ENCODE measurements at places on chromosomes 11 and 22. TPM values are rescaled to one million over a fixed set of nuclear protein-coding genes. Genes with fewer than 3 reads are reported as not detected.

DNA sequence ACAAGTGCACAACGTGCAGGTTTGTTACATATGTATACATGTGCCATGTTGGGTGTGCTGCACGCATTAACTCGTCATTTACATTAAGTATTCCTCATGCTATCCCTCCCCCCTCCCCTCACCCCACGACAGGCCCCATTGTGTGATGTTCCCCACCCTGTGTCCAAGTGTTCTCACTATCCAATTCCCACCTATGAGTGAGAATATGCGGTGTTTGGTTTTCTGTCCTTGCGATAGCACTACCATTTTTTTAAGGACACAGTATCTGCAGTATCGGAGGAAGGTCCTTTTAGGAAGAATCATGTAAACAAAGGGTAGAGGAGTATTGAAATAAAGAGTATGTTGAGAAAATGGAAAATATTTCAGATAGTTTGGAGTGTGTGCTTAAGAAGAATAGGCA, 25.9 kb downstream of the PDE3B start:
- no peaks in the 10 kb centered on the region for H3K36me3 ChIP-seq
- H3K4me3 ChIP-seq = no peak overlapping the region
- H3K27me3 ChIP-seq = no peaks in the 10 kb centered on the region
- H3K27ac ChIP-seq = no peak overlapping the region

- H3K4me1 ChIP-seq = peaks cover 21% of the 10 kb centered on the region
- H3K27me3 ChIP-seq = peaks cover 9% of the 10 kb centered on the region
- H3K36me3 ChIP-seq = no peaks in the 10 kb centered on the region
- peak overlapping the region; percentile 55 for H3K4me3 ChIP-seq
These were observed 686 bp downstream of the USP2 start for GRCh38 chr11:119380827-119381180.

- H3K4me1 ChIP-seq = no peaks in the 10 kb centered on the region
- H3K27ac ChIP-seq = no peak overlapping the region
- H3K4me3 ChIP-seq = no peak overlapping the region
- no peak for DNase-seq
- no peaks in the 10 kb centered on the region for H3K27me3 ChIP-seq
- peaks cover 4% of the 10 kb centered on the region for H3K36me3 ChIP-seq
These were observed 28.1 kb downstream of the POLD3 start for GRCh38 chr11:74620531-74620930.

DNA sequence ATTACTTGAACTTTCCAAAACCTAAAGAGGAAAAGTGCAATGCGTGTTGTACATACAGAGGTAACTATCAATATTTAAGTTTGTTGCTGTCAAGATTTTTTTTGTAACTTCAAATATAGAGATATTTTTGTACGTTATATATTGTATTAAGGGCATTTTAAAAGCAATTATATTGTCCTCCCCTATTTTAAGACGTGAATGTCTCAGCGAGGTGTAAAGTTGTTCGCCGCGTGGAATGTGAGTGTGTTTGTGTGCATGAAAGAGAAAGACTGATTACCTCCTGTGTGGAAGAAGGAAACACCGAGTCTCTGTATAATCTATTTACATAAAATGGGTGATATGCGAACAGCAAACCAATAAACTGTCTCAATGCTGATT, 2.1 kb downstream of the ADM start:
- H3K27me3 ChIP-seq = no peaks in the 10 kb centered on the region
- peak overlapping the region; percentile 88 for H3K4me3 ChIP-seq
- no peak for DNase-seq
- peaks cover 47% of the 10 kb centered on the region for H3K4me1 ChIP-seq
- H3K27ac ChIP-seq = peak overlapping the region; percentile 64

- H3K4me3 ChIP-seq = no peak overlapping the region
- H3K27ac ChIP-seq = peak overlapping the region; percentile 25
- H3K27me3 ChIP-seq = no peaks in the 10 kb centered on the region
- peaks cover 16% of the 10 kb centered on the region for H3K4me1 ChIP-seq
These were observed 6.1 kb downstream of the NUP50 start for GRCh38 chr22:45169591-45170466.

DNA sequence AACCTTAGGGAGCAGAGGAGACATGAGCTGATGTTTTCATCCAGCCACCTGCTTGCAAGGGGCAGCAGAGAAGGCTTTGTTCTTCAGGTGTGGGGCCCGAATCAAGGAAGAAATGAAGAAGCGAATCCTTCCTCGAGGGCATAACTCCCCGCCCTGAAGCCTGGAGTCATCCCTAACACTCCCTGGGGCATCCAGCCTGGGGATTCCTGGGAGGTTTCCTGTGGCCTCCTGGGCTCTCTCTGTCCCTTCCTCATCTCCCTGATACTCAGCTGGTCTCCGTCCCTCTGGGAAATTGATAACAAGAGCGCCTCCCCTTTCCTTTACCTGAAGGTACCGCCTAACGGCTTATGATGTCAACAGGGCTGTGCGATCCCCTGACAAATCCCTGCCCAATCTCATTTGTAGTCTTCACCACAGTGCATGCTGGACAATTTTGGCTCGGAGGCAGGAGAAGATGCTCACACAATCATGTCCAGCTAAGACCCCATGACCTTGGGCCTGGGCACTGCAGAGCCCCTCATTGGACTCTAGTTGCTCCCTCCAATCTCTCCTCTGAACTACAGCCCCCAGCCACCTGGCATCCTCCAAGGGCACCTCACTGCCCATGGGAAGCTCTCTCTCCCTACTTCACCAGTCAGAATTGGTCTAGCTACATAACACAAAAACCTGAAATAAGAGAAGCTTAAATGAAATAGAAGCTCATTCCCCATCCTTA, 80.6 kb upstream of the RTL6 start:
- peaks cover 2% of the 10 kb centered on the region for H3K27me3 ChIP-seq
- H3K4me3 ChIP-seq = no peak overlapping the region
- no peak overlapping the region for H3K27ac ChIP-seq
- no peaks in the 10 kb centered on the region for H3K4me1 ChIP-seq
- no peak for DNase-seq

DNA sequence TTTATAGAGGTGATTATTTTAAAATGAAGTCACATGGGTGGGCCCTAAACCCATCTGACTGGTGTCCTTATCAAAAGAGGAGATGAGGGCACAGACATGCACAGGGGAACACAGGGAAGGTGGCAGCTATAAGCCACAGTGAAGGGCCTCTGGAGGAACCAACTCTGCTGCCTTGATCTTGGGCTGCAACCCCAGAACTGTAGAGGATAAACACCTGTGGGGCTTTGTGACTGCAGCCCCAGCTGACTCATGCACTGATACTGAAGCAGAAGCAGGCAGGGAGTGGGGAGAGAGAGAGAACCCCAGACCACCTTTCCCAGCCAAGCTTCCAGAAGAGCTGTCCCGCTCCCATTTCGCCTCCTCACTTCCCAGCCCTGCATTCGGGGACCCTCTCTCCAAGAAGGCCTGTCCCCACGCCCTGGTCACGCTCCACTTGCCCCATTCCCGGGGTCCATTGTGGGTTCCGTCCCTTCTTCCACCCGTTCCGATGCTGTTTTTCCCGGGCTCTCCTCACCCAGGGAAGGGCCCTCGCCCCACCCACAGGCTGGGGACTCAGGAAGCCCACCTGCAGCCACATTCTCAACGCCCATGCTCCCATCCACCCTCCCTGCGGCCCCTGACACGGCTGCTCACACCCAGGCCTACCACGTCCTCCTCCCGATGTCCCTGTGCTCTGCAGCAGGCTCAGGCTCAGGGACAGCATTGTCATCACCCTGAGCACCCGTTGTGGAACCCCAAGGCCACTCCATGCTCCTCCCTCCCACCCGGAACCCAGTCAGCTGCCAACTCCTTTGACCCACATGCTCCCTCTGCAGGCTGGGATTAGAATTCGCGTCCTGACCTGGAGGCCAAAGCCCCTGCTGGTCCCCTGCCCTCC, 90.8 kb upstream of the SHANK2 start:
- no peak overlapping the region for H3K27ac ChIP-seq
- H3K27me3 ChIP-seq = peaks cover 5% of the 10 kb centered on the region
- no peaks in the 10 kb centered on the region for H3K36me3 ChIP-seq
- H3K4me1 ChIP-seq = no peaks in the 10 kb centered on the region

- no peaks in the 10 kb centered on the region for H3K4me1 ChIP-seq
- H3K27me3 ChIP-seq = no peaks in the 10 kb centered on the region
- H3K4me3 ChIP-seq = no peak overlapping the region
- no peak for DNase-seq
- no peak overlapping the region for H3K27ac ChIP-seq
- no peaks in the 10 kb centered on the region for H3K36me3 ChIP-seq
These were observed 599.9 kb downstream of the BUD13 start for GRCh38 chr11:116172851-116173250.

DNA sequence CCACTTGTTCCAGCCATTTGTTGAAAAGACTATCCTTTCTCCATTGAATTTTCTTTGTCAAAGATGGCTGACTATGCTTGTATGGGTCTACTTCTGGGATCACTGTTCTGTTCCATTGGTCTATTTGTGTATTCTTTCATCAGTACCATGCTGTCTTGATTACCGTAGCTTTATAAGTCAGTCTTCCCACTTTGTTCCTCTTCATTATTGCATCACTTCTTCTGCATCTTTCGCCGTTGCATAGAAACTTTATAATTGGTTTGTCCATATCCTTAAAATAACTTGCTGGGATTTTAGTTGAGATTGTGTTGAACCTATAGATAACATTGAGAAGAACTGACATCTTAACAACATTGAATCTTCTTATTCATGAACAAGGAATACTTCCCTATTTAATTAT, 598.8 kb downstream of the TBC1D22A start:
- no peak for DNase-seq
- H3K27ac ChIP-seq = no peak overlapping the region
- H3K27me3 ChIP-seq = no peaks in the 10 kb centered on the region
- H3K4me3 ChIP-seq = no peak overlapping the region
- no peaks in the 10 kb centered on the region for H3K4me1 ChIP-seq
- no peaks in the 10 kb centered on the region for H3K36me3 ChIP-seq

- H3K27me3 ChIP-seq = no peaks in the 10 kb centered on the region
- no peak overlapping the region for H3K4me3 ChIP-seq
- peaks cover 6% of the 10 kb centered on the region for H3K4me1 ChIP-seq
- no peaks in the 10 kb centered on the region for H3K36me3 ChIP-seq
- H3K27ac ChIP-seq = no peak overlapping the region
These were observed 242.4 kb downstream of the FAM76B start for GRCh38 chr11:95547186-95547585.

- H3K27me3 ChIP-seq = no peaks in the 10 kb centered on the region
- no peak overlapping the region for H3K4me3 ChIP-seq
- H3K27ac ChIP-seq = no peak overlapping the region
- peak; percentile 20 for DNase-seq
- H3K4me1 ChIP-seq = no peaks in the 10 kb centered on the region
These were observed 252.7 kb downstream of the TMEM135 start for GRCh38 chr11:87290304-87290922.

- no peaks in the 10 kb centered on the region for H3K36me3 ChIP-seq
- no peak for DNase-seq
- H3K4me1 ChIP-seq = peaks cover 25% of the 10 kb centered on the region
- no peaks in the 10 kb centered on the region for H3K27me3 ChIP-seq
These were observed 186.1 kb downstream of the ARHGAP42 start for GRCh38 chr11:100872951-100873740.

DNA sequence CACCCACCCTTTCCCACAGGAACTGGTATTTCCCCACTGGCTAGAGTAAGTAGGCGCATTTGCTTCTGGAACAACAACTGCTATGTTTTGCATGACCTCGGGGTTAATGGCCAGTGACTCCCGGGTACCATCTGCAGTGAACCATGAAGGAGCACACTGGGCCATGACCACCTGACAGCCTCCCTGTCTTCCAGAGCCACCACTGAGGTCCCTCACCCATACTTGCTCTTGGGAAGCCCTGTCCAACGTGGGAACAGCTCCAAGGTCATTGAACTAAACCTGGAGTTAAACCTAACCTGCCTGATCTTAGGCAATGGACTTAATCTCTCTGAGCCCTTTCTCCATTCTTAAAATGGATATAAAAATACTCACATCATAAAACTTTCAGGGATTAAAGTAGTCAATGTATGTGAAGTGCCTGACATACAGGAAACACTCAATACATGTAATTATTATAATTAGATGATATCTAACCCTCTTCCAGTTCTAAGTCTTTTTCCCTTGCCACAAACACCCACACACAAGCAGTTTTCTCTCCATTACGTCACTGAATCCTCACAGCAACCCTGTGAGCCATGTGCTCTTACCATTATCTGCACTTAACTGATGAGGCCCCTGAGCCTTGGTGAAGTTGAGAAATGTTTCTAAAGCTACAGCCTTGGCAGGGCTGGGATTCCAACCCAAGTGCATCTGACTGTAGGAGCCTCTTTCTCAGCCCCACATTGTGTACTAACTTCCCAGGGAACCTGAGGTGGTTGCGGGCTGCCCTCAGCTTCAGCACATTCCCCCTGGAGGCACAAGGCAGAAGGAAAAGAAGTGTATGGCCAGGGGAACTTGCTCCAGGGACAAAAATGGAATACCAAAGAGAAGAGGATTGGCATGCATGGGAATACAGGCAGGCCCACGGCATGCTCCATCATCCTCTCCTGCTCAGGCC, 74.5 kb upstream of the NCAM1 start:
- H3K27me3 ChIP-seq = no peaks in the 10 kb centered on the region
- peak; percentile 30 for DNase-seq
- H3K36me3 ChIP-seq = no peaks in the 10 kb centered on the region
- H3K4me1 ChIP-seq = no peaks in the 10 kb centered on the region
- no peak overlapping the region for H3K27ac ChIP-seq
- H3K4me3 ChIP-seq = no peak overlapping the region

DNA sequence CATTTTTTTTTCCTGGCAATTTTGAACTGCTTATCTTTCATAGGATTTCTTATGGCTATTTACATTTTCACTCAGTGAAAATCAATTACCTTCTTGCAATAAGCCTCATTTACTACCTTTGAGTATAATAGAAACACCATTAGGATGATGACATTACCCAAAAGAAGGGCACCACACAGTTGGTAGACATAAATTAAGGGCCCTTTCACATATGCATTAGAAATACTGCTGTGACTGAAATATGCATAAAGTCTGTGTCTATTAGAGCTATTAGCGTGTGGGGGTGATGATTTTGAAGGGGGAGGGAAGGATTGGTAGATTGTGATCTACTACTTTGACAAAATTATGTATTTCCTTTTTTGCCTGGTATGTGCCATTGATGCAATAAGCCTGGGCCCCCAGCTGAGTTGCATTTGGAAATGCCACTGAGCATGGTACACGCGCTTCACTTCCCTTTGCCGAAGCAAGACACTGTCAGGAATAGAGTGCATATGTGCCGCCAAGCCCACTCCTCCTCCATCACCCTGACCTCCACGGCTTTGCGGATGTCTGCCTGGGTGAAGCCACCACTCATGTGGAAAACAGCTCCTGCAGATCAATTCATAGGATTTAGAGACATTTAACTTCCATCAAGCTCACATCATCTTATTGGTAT, 339.3 kb downstream of the DCDC1 start:
- H3K27ac ChIP-seq = no peak overlapping the region
- H3K36me3 ChIP-seq = no peaks in the 10 kb centered on the region
- no peak for DNase-seq
- H3K27me3 ChIP-seq = no peaks in the 10 kb centered on the region

GRCh38 chr11:33774736-33775466, 581 bp upstream of the FBXO3 start:
- no peaks in the 10 kb centered on the region for H3K36me3 ChIP-seq
- H3K4me3 ChIP-seq = peak overlapping the region; percentile 85
- peak overlapping the region; percentile 65 for H3K27ac ChIP-seq
- H3K27me3 ChIP-seq = no peaks in the 10 kb centered on the region
- DNase-seq = no peak

RASD2 gene
- total RNA-seq = 0.16 TPM

LSP1 gene
- 1.3 TPM for total RNA-seq

CSF2RB gene
- 0.31 TPM for total RNA-seq

OR8G1 gene
- total RNA-seq = not detected

BARX2 gene
- total RNA-seq = not detected
